ENCODE measurements at places on chromosomes 7 and 10. TPM values are rescaled to one million over a fixed set of nuclear protein-coding genes. Genes with fewer than 3 reads are reported as not detected.

Gene ZNF503
- 12.1 TPM for total RNA-seq

DNA sequence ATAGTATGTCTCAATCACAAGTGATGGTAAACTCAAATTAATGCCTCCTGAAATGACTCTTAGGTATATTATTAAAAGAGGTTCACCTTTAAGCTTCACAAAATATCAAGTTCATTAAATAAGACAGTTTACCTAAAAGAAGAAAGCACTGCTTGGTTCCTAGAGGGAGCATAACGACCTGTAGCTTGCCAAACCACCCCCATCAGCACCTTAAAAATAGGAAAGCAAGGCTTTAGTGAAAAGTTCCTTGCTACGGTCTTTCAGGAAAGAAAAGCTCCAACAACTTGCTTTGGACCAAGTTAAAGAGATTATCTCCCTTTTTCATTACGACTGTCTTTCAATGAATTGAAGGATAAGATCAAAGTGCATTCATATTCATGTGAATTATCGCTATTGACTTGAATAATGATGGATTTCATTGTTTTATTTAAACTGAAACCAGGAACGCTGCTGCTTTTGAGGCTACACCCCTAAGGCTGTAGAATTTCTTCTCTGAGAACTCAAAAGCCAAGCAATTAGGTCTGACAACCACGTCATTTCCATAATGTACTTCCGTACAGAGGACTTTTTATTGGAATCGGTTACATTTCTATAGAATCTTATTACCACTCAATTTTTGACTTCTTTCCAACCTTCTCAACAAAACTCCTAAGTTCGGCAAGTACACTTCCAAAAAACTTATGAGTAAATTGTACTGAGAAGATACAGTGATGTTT lies 7.0 kb upstream of the SPAG6 start:
- no peak for DNase-seq

Gene VSTM4
- 60.2 TPM for total RNA-seq

DNA sequence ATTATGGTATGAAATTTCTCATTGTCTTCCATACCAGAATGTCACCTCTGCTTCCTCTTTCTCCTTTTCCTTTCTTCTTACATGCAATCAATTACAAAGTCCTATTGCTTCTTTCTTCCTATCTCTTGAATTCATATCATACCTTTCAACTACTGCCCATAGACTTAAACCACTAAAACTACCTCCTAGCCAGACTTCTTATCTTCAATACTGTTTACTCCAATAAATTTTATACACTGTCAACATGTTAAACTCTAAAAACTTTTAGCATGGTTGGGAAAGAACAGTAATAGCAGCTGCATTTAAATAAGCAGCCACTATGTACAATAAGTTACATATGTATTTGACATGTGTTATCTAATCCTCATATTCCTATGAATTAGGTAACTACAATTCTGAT lies 34.9 kb downstream of the PCGF6 start:
- no peak for DNase-seq

DNA sequence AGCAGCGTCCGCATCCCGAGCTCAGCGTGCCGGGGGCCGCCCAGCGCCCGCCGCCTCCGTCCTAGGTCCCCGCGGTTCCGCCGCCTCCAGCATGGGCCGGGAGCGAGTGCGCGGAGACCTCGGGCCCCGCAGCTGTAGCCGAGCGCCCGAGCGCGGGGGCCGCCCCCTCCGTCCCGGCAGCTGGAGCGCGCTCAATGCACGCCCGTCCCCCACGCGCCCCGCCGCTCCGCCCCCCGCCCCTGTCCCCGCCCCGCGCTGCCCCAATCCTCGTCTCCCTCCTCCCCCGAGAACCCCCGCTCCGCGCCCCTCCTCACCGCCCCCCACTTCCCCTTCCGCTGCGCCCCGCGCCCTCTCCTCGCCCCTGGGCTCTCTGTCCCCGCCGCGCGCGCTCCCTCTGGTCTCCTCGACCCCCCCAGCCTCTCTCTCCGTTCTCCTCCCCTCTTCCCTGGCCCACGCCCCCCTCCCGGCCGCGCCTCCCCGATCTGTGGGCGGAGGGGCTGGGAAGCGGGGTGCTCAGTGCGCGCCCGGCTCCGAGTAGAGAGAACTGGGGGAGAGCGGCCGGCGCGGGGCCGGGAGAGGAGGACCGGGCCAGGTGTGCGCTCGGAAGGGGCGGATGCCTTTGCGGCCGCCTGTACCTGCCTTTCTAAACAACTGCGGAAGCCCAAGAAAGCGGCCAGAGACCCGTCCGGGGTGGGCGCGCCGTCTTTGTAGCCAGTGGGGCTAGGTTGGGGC lies at the start of gene VIPR2:
Gene VIPR2 (minus strand): TSS at position 110 of the 732 bp plus-strand sequence. CDS start 96 bp downstream, at position 14.
- no peak for DNase-seq

Gene KCP
- 1.4 TPM for total RNA-seq

Gene FAM107B
- 40.2 TPM for total RNA-seq

DNA sequence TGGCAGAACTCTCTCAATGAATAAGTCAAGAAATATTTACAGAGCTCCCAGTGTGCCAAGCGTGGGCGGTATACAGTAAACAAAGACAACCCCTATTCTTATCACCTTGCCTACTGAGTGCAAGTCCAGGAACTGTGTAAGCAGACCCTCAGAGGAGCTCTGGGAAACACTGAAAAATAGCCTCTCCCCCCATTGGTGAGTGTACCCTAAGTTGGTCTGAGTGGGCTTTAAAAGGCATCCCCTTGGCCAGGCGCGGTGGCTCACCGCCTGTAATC lies 1.2 kb downstream of the DYDC2 start:
- no peak for DNase-seq

GRCh38 chr10:89684604-89685003 lies 16.8 kb upstream of the KIF20B start:
- DNase-seq, result no peak

- DNase-seq, result no peak
Measured at GRCh38 chr7:36896956-36897590, 172.8 kb upstream of the AOAH start.

GRCh38 chr10:16986406-16987205 lies 143.0 kb downstream of the CUBN start:
- DNase-seq, result no peak

DNA sequence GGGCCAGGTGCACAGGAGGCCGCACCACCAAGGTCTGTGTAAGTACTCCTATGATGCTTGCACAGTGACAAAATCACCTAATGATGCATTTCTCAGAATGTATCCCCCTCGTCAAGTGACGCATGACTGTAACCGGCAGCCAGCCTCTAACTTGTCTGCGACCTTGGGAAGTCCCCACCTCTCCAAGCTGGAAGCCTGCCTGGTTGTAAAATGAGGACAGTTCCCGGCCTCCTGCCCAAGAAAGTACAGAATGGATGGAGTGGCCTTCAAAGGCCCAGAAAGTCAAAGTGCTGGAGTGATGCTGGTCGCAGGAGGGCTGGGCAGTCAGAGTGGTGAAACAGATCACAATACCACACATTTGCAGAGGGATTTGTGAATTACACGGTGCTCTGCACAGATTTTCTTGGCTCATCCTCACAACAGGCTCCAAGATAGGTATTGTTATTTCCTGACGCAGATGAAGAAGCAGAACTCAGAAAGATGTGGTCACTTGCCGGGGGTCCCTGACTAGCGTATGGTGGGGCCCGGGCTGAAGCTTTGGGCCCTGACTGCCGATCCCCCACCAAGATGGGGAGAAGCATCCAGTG lies 22.8 kb downstream of the SPOCK2 start:
- DNase-seq, result no peak

GRCh38 chr7:101819913-101820522 lies 2.6 kb downstream of the CUX1 start:
- no peak for DNase-seq

DNA sequence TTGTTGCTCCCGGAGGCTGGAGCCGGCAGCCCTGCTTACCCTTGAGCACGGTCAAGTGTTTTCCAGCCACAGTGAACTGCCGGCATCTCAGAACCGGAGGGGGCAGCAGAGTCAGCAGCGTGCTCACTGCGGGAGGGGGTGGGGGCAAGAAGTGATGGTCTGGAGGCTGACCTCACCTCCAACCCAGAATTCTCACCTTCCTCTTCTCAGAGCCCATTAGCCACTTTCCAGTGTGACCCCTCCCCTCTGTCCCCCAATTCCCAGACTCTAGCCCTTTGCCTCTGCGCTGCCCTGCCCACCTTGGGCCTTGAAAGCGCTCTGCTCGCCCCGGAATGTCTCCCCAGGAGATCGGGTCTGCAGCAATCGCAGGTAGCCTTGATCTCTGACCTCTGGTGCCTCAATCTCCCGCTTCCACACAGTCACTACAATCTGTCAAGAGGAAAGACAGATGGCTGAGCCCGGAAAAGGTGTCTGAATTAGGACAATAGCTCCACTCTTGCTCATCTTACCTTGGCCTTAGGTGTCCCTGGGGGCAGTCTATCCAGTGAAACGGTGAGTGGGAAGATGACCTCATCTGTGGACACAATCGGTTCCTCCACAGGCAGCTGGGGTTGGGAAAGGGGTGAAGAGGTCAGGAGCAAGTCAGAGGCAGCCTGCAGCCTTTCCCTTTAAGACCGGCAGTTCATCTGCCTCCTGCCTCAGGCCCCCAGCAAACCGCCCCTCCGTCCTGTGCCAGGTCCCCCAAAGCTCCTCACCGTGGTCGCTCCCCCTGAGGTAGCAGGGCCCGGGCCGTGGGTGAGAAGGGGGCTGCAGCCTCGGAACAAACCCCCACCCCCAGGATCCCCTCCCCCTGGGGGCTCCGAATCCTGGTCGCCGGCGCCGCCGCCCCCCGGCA lies 942 bp downstream of the TRAPPC14 start:
- DNase-seq, result no peak

Gene ARMS2
- not detected for total RNA-seq

Gene CCDC201
- total RNA-seq, result not detected

- DNase-seq, result no peak
Measured at GRCh38 chr10:62860946-62861345, 44.8 kb upstream of the EGR2 start.

GRCh38 chr7:102285540-102286236 lies 980 bp upstream of the SH2B2 start:
- no peak for DNase-seq

DNA sequence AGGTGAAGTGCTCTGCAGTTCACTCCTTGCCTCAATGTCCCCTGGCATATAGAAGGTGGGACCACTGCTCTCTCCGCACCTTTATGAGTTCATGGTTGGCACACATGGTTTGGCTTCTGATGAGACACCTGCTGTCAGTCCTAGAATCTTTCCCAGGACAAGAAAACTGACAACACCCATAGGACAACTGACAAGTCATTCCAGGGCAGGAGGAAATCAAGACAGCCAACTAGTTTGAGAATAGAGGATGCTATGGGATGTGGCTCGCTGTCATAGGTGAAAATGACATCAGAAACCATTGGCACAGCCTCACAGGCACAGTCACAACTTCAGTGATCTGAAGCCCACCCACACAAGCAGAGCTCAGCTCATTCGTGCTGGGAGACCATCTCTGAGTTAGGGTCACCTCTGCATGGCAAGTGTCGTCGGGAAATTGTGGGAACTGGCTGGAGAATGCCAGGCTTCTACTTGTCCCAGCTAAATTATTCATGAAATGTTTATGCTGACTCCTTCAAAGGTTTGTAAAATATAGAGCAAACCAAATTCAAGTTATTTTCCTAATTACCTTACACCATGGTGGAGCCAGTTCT lies 762.4 kb downstream of the GRID1 start:
- DNase-seq, result no peak

DNA sequence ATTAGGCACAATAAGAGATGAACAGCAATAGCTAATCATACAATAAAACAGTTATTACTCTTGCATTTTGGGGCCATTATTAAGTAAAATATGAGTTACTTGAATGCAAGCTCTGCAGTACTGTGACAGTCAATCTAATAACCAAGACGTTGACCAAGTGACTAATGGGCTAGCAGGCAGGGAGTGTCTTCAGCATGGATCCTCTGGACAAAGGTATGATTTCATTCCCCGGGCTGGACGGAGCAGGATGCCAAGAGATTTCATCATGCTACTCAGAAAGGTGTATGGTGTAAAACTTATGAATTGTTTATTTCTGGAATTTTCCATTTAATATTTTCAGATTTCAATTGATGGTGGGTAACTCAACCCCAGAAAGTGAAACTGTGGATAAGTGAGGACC lies 80.9 kb downstream of the SHH start:
- DNase-seq, result no peak

DNA sequence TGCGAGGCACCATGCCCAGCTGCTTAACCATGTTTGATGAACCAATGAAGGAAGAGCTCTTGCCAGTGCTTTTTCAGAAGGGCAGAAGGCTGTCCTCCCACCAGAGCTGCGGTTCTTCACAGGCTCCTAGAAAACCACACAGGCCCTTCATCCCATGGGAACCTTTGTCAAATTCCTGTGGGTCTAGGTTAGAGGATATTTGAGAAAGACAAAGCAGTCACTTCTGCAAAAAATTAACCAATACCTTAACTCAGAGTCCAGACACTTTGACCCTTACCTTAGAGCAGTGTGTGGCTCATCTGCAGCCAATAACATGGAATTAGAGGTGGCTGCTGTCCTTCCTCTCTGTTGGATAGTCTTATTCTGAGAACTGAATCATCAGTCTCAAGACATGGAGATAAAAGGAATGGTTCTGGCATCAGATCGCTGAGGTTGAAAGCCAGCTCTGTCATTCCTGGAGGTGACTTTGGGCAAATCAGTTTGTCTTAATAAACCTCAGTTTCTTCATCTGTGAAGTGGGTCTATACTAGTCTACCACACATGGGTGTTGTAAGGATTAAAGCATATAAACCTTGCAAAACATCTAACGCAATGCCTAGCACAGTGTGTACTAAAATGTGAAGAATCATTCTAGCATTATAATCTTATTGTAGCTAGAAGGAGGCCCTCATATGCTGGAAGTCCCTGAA lies 65.1 kb upstream of the PIP4K2A start:
- no peak for DNase-seq

DNA sequence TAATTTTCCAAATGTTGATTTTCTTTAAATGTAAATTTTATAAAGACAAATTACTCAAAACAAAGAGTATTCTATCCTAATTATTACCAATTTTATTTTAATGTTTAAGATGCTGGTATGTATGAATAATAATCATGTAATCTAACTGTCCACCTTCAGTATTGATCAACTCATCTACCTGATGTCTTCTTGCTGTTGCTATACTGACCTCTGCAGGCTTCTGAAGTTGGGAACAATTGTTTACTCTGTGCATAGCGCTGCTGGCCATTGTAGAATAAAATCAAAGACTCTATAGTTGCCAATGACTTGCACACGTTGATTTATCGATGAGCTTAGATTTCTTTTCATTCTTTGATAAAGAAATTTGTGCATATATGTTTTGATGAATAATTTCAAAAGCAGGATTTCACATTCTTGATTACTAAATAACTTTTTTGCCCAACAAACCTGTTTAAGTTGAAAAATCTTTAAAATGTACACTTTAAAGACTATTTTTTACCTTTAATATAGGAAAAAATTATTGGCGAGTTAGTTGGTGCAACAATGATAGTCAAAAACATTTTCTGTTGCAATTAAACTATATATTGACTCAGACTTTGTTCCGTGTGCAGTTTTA lies 282.3 kb downstream of the TFEC start:
- no peak for DNase-seq

- DNase-seq, result no peak
Measured at GRCh38 chr7:20133803-20134202, 83.4 kb downstream of the MACC1 start.

- no peak for DNase-seq
Measured at GRCh38 chr10:34364253-34365037, 450.7 kb downstream of the PARD3 start.

GRCh38 chr7:129501760-129502707 lies at the start of gene SMKR1:
TSS of gene SMKR1 (plus strand) at chr7:129502531. CDS start at chr7:129502825, 294 bp downstream.
- peak; percentile 10 for DNase-seq

- DNase-seq, result no peak
Measured at GRCh38 chr7:66894463-66895080, 26.5 kb upstream of the TMEM248 start.
